ENCODE measurements at places on chromosomes 11 and 22. TPM values are rescaled to one million over a fixed set of nuclear protein-coding genes. Genes with fewer than 3 reads are reported as not detected.

INPP5J gene
- total RNA-seq: 3.0 TPM

DGCR2 gene
- total RNA-seq: 92.8 TPM

DNA sequence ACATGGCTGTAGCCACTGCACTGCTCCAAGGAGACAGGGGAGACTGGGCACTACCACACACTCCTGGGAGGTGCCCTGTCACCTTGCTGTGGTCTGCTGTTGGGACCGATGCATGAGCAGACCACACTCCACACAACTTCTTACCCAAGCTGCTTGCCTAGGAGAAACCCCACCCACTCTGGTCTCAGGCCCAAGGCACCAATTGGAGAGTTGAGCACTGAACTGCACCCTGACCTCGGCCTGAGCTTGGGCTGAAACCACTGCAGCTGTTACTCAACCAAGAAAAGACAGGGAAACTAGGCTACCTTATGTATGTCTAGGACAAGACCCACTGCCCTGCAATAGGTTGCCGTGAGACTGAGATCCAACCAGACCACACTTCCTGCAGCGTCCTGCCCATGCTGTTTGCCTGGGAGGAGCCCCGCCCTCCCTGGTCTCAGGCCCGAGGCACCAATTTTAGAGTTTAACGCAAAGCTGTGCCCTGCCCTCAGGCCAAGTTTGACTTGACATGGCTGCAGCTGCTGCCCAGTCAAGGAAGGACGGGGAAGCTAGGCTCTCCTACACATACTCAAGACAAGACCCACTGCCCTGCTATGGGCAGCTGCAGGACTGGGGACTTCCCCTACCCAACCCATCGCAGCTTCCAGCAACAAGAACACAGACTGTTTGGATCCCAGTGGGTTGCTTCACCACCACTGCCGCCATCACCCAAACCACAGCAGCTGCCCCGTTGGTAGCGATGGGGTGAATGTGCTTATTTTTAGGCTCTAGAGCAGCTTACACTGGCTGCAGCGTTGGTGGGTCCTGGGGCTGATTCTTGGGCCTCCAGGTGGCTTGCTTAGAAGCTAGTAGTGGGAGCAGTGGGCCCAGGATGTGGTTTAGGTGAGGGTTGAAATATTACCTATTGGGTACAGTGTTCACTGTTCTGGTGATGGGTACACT is 66.8 kb downstream of the BRD1 start:
- no peak for DNase-seq

GRCh38 chr11:25453471-25453870 is 878.5 kb upstream of the ANO3 start:
- no peak for DNase-seq

- no peak for DNase-seq
These were observed 34.5 kb downstream of the CSTPP1 start for GRCh38 chr11:46970913-46971625.

GRCh38 chr11:86978756-86979608 is 23.8 kb upstream of the FZD4 start:
- DNase-seq: no peak

GRCh38 chr22:25281675-25282345 is 62.4 kb downstream of the CRYBB2 start:
- no peak for DNase-seq

GRCh38 chr11:95304777-95305176 is 73.8 kb upstream of the SESN3 start:
- no peak for DNase-seq

DNA sequence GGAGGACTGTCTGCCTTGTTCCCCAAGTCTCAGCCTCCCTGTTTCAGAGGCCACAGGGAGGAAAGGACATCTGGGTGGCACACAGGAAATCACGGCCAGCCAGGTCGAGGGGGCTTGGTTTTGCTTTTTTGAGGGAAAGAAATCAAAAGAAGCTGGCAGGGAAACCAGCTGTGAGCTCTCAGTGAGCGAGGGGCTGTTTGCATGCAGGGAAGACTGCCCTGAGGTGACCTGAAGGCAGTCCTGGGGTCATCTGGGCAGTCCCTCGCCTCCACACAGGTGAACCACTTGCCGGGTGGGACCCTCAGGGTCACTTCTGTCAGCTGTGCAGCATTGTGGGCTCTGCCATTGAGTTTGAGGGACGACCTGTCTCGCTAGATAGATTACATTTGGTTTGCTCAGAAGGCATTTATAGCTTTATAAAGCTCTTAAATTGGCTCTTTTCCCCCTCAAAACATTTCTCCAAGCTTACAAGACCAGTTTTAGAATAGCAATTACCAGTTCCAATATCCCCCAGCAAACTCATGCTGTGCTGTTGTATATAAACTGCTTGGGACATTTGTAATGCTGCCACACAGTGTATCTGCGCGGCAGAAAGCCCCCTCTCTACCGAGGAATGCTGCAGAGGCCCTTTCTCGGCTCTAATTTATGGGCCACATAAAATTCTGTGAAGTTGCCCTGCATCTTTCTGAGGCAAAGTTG is 28.3 kb downstream of the PKNOX2 start:
- no peak for DNase-seq

DNA sequence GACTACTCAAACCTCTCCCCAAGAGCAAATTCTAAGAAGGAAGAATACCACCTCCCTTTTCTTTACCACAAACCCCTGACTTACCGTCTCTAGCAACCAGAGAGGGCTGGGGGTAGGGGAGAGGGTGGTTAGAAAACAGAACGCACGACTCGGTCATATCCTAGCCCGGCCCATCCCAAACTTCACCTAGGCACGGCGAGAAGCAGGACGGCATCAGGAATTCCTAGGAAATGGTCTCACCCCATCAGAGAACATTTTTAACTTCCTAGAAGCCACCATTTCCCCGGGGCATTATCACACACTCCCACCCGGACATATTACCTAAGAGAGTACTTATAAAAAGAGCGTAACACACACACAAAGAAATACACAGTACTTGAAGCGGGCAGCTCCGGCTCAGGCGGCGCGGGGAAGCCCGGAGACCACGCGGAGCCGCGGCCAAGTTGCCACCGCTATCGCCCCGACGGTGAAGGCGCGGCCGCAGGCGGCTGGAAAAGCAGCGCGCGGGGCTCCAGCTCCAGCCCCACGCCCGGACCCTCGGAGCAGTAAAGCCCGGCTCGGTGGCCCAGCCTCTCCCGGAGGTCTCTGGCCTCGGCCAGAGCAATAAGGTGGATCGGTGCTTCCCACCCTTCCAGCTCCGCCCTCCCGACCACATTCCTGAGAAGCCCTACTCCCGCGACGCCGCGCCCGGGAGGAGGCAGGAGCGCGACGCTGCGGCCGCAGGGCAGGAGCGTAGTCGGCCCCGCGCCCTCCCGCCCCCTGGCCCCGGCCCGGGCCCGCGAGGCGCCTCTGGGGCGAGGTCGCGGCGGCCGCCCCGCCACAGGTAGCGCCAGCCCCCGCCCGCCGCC is 878 bp downstream of the RRAS2 start:
- peak; percentile 66 for DNase-seq

GRCh38 chr11:833114-833791 is 501 bp downstream of the CD151 start:
- DNase-seq: no peak

DNA sequence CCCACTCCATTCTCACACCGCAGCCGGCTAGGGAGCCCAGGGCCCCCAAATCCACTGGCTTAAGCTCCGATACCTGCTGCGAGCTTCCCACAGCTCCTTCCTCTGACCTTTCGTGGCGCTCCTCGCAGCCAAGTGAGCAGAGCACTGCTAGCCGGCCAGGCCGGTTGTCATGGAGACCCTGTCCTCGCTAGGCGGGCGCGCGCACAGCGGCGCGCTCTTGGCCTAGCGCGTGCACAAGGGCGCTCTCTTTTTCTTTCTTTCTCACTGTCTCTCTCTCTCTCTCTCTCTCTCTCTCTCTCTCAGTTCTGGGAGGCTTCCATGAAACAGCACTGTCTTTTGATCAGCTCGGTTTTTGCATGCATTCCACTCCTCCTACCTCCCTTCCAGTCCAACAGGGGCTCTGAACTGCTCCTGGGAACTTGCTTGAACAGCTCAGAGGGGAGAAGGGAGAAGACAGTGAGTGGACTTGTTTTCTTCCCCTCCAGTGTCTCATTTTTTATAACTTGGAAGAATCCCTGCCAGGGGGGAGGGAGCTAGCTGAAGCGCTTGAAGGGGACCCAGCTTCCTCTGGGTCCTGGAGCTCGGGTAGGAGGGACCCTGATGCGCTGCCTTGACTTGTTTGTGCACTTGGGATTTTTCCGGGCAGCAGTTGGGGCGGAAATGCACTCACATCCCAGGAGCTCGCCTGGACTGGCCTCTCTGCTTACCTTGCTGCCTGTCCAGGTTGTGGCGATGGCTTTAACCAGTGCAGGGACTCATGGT is 100.3 kb upstream of the AKIP1 start:
- peak; percentile 94 for DNase-seq

DNA sequence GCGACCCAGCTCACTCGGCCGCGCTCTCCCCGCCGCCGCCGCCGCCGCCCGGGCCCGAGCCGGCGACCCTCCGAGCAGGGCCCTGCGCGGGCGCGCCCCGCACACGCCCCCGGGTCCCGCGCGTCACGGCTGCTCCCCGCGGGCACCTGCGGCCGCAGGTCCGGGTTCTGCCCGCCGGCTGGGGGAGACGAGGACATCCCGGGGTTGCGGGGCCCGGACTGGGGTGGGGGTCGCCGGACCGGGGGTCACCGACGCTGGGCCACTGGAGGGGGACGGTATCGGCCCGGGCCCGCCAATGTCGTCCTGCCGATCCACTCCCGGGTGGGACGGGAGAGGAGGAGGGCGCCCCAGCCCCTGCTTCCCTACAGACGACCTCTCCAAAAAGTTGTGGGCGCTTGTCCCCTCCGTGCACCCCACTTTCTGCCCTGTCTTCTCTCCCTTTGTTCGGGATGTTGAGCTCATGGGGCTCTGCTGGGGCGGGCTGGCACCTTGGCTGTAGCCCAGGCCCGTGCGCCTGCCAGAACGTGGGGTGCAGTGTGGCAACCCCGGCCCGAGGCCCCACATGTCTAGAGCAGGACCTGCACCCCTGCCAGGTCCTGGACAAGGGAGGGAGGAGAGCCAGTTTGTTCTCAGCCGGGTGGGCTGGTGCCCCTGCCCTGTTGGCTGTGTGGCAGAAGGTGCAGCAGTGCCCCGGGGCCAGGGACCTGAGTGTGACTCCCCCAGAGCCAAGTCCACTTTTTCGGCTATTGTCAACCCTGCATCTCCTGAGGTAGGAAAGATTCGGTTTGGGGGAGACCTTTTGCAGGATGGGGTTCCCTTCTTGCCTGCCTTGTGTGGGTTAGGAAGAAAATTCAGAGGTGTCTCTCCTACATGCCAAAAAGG is 40.2 kb upstream of the CELSR1 start:
- peak; percentile 87 for DNase-seq

DNA sequence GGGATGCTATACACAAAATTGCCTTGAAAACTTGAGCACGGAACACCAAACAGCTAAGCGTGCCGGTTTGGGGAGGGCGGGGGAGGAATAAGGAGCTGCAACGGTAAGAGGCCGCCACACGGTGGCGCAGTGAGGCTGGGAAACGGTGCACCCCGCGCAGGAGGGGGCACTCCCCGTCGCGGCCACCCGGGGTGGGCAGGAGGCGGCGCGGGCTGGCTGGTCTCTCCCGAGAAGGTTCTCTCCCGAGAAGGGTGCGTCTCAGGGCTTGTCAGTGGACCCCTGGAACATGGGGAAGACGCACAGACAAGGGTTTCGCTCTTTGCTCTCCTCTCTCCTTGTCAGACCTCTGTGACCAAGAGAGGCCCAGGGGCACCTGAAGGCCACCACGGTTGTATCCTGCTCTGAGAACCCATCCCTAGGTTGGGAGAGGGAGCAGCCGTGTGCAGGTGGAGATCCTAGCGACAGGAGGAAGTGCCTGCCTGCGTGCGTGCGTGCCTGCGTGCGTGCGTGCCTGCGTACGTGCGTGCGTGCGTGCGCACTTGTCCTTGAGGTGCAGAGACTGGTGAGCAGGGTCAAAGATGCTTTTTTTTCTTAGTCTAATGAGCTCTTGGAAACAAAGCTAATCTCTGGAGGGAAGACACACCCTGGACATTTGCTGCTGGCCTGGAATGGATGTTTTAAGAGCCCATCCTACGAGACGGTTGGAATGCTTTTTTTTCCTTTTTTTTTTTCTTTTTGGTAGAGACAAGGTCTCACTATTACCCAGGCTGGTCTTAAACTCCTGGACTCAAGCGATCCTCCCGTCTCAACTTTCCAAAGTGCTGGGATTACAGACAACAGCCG is 18.1 kb upstream of the JAM3 start:
- DNase-seq: peak; percentile 53

DNA sequence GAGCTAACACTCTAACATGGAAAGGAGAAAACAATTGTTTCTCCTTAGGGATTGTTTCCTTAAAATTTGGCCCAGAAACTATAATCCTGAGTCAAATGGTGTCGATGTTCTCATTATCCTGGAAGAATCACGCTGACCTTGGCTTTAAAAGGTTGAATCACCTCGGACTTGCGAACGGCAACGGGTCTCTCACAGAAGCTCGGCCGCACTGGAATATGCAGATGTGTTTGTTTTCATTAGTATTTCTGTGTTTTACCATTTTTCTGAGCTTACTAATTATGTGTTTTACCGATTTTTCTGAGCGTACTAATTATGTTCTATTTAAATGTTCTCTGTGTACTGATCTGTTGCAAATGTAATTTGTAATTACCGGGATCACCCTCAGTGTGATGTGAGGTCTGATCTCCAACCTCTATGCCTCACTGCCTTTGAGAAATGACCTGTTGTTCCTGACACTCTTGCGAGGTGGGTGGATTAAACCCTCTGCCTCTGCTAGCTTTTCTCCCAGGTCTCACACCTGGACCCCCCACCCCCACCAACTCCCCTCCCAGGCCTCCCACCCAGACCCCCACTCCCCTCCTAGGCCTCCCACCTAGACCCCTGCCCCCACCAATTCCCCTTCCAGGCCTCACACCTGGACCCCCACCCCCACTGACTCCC is 38.3 kb upstream of the BRSK2 start:
- DNase-seq: no peak

GRCh38 chr22:44385781-44386180 is 73.0 kb upstream of the SHISAL1 start:
- DNase-seq: peak; percentile 47

- peak; percentile 75 for DNase-seq
These were observed 124.4 kb downstream of the CTTN start for GRCh38 chr11:70522593-70523311.

- no peak for DNase-seq
These were observed 48.0 kb downstream of the TSPAN18 start for GRCh38 chr11:44774731-44775130.

- no peak for DNase-seq
These were observed 203.7 kb downstream of the CTTN start for GRCh38 chr11:70601861-70602538.

GRCh38 chr11:16121853-16122252 is 234.5 kb downstream of the SOX6 start:
- no peak for DNase-seq

All from upper lobe of left lung (tissue), 6 donors.